ENCODE measurements at places on chromosomes 2 and 18. TPM values are rescaled to one million over a fixed set of nuclear protein-coding genes. Genes with fewer than 3 reads are reported as not detected.

The PKP4 gene
- 41.3 TPM for total RNA-seq

The CXCR1 gene
- total RNA-seq: not detected

The ZSWIM2 gene
- total RNA-seq: not detected

The CGREF1 gene
- total RNA-seq: 1.7 TPM

The IGFBP5 gene
- 2.0 TPM for total RNA-seq

The VWC2L gene
- total RNA-seq: not detected

The GALNT5 gene
- under 0.01 TPM for total RNA-seq

The IL18RAP gene
- total RNA-seq: not detected

The KIF5C gene
- total RNA-seq: 0.09 TPM

The FNDC4 gene
- 8.3 TPM for total RNA-seq

The RAB12 gene
- 48.4 TPM for total RNA-seq

The MSGN1 gene
- total RNA-seq: not detected

The UBE2E3 gene
- 18.7 TPM for total RNA-seq

The PROKR1 gene
- not detected for total RNA-seq

The DUSP2 gene
- total RNA-seq: 1.2 TPM

The C1QL2 gene
- total RNA-seq: not detected

The SCYGR7 gene
- total RNA-seq: not detected

The PRSS56 gene
- total RNA-seq: not detected

The IL36A gene
- total RNA-seq: not detected

The CDC42EP3 gene
- 5.1 TPM for total RNA-seq

The POTEF gene
- 0.54 TPM for total RNA-seq

The IL37 gene
- total RNA-seq: not detected

The STARD6 gene
- total RNA-seq: 0.11 TPM

The AQP12A gene
- total RNA-seq: not detected

The CREG2 gene
- under 0.01 TPM for total RNA-seq

The IL36RN gene
- total RNA-seq: not detected

The DSC2 gene
- total RNA-seq: 0.09 TPM

The IL1RN gene
- not detected for total RNA-seq

The FASTKD1 gene
- 17.4 TPM for total RNA-seq

The TMEM169 gene
- total RNA-seq: 0.22 TPM

The SAG gene
- total RNA-seq: not detected

The PARD3B gene
- total RNA-seq: 11.3 TPM

The YES1 gene
- 168 TPM for total RNA-seq

The MAP3K19 gene
- not detected for total RNA-seq

The TMEM247 gene
- not detected for total RNA-seq

The UGT1A10 gene
- not detected for total RNA-seq

The PFN4 gene
- total RNA-seq: 0.17 TPM

The ITGA4 gene
- total RNA-seq: 0.52 TPM

The REG3G gene
- not detected for total RNA-seq

The TCF23 gene
- not detected for total RNA-seq

The DNER gene
- under 0.01 TPM for total RNA-seq

The IGFBP2 gene
- 1.4 TPM for total RNA-seq

The HOXD4 gene
- total RNA-seq: 3.5 TPM

The IL36G gene
- not detected for total RNA-seq

The ABCG8 gene
- not detected for total RNA-seq

The PLCL1 gene
- 0.11 TPM for total RNA-seq

The RPE gene
- 86.6 TPM for total RNA-seq

The SKA1 gene
- 1.8 TPM for total RNA-seq

The GCA gene
- total RNA-seq: 3.4 TPM

The CYS1 gene
- total RNA-seq: under 0.01 TPM

The FAM237A gene
- not detected for total RNA-seq

The FBXO15 gene
- 0.09 TPM for total RNA-seq

The ALLC gene
- not detected for total RNA-seq

The NRP2 gene
- total RNA-seq: 309 TPM

The UGT1A3 gene
- total RNA-seq: not detected

The HOXD13 gene
- under 0.01 TPM for total RNA-seq

The THAP4 gene
- 34.5 TPM for total RNA-seq

The STPG4 gene
- total RNA-seq: 0.17 TPM

The PLGLB1 gene
- total RNA-seq: 1.7 TPM
